ENCODE measurements at places on chromosomes 4 and X.
A peak's percentile ranks its signal among the peaks of the same experiment; 100 is the strongest.

DNA sequence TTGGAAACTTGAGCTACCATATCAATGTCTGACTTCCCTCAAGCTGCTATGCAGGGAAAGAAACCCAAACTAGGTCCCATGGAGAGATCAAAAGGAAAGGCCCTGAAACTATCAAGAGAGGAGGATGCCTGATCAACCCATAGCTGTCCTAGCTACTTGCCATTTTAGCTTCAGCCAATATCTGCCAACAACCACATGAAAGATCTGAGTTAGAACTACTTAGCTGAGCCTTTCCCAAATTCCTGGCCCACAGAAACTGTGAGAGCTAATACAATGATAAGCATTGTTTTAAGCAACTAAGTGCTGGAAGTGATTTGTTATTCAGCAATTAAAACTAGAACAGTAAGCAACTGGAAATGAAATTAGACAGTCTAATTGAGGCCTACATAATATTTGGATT, 6.3 kb upstream of the ARHGEF38 start:
- DNase-seq, result no peak

GRCh38 chrX:134377537-134377936, 82.4 kb upstream of the HPRT1 start:
- DNase-seq, result no peak

GRCh38 chr4:82362565-82362964, 11.2 kb downstream of the HNRNPD start:
- no peak for DNase-seq

- no peak for DNase-seq
Measured at GRCh38 chrX:140949233-140949632, 53.2 kb upstream of the SPANXB1 start.

DNA sequence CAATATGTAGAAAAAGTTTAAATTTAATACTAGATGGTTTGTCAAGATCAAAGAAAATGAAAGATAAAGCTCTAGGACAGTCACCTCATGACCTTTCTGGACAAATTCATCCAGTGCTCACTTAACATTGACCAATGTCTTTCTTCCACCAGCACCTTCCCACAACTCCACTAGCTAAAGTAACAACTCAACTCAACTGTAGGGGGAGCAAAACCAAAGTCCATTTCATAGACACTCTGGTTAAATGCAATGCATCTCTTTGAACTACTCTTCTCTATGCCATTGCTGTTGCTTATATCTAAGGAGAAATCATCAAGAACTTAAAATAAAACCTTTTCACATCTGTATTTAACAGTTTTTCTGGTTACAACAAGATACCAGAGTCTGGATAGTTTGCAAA, 25.1 kb downstream of the UGT2B4 start:
- no peak for DNase-seq

DNA sequence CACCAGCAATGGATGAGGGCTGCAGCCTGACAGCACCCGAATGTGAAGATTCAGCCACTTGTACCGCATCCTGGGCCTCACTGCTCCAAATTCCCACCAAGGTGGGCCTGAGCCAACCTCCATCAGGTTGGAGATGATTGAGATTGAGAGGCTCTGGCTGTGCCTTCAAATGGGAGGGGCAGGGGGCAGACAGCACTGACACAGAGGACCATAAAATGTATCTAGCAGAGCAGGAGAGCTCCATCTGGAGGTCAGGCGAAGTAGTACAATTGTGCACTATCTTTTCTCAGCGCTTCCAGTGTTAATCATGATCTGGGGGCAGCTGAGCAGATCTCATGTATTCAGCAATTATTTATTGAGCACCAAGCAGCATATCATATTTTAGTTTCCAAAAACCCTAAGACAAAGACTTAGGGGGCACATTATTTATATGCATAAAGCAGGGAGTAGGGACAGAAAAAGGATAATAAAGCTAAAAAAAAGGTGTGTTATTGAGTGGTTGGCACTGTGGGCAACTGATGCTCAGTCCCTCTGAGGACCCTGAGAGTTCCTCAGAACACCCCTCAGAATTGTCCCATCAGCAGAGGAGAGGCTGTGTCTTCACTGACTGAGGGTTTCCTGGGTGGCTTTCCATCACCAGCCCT, 31.6 kb upstream of the C1QTNF7 start:
- DNase-seq, result peak; percentile 26

DNA sequence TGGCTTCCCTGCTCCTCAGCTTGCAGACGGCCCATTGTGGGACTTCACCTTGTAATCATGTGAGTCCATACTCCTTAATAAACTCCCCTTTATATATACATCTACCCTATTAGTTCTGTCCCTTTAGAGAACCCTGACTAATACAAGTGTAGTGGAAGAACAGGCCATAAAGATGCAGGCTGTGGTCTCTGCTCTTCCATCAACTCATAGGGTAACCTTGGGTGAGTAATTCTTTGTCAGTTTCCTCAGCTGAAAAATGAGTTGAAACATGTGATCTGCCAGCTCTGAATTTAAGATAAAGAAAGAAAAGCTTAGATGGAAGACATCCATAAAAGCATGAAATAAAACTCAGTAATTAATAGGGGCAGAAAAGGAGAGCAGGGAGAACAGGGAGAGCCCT, 103.6 kb downstream of the ENOX2 start:
- no peak for DNase-seq

DNA sequence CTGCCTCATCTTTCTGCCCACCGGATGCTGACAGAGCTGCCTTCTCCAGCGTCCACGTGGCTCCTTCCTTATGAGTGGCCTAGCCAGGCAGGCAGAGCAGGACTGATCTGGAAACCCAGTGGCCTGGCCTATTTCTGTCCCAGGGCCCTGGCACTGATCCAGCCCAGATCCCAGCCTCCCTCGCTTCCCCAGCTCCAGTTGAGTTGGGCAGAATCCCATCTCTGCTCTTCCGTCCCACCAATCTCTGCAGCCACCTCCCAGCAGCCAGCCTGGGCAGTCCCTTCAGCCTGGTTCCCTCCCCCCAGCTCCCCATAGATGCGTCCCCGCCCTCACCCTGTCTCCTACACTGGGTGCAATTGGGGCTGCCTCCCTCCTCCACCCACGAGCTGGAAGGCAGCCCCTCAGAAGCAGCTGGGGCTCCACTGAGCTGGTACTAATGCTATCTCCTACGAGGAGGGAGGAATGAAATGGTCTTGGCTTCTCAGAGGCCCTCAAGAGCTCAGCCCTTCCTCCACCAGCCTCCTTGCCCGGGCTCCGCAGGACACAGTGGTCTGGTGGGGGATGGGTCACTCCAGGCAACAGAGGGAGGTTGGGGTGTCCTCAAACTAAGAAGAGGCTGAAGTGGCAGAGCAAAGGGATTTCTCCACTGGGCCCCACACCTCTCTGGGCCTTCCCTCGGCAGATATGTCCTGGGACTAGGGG, 94.2 kb downstream of the PJA1 start:
- DNase-seq, result no peak

DNA sequence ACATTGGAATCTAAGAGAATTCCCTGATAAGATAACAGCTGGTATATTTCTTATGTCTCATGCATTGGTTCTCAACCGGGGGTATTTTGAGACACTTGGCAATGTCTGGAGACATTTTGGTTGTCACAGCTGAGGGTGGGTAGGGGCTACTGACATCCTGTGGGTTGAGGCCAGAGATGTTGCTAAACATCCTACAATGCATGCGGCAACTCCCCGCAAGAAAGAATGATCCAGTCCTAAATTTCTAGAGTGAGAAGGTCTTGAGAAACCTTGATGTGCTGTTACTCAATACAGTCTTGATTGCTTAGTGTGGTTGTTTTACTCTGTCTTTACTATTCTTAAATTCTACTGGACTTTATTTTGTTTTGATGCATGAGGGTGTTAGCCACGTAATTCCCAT, 287.2 kb downstream of the FRMPD4 start:
- DNase-seq, result no peak

DNA sequence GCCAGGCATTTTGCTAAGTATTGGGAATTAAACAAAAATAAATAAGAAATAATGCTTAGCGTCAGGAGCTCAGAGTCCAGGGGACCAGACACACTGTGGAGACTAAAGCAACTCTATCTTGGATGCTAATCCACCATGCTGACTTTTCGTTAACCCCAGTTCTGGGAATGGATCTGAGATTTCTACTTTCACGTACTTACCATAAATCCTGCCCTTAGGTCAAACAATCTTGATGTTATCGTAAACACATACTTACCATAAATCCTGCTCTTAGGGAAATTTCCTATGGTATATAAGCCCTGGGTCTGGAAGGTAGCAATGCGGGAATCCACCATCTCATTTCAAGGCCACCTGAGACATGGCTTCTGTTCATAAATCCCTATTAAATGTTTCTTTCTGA, 204.5 kb upstream of the IGFBP7 start:
- DNase-seq, result no peak

DNA sequence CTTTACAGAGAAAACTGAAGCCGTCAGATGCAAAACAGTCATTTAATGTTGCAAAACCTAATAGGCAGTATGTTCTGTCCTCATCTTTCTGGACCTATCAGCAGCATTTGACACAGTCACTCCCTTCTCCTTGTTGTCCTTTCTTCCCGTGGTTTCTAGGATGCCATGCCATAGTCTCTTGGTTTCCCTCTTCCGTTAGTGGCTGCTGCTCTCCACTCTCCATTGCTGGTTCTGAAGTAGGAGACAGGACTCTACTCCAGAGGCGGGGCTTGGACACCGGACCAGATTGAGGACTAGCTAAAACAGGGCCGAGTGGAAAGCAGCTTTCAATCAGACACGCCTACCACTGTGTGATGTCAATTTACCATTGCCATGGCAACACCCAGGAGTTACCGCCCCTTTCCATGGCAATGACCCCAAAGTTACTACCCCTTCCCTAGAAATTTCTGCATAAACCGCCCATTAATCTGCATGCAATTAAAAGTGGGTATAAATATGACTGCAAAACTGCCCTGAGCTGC, 88.8 kb upstream of the CCDC160 start:
- DNase-seq, result no peak

GRCh38 chrX:23554304-23554703, 113.0 kb upstream of the PRDX4 start:
- DNase-seq, result no peak

DNA sequence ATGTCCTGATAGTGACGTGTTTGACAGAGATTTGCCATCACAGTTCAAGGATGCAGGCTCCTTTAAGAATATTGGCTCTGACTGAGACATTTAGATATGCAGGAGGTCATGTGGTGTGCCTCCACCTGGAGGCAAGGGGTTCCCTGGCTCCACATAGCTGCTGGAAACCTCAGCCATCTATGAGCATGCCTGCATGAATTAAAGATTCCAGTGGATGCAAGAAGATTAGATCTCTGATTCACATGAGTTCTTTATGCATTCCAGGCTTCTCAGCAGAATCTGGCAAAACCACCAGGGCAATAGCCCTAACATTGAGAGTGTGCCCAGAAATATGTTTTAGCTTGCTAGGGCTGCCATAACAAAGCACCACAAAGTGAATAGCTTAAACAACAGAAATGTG, 298.5 kb upstream of the AADAT start:
- DNase-seq, result no peak

DNA sequence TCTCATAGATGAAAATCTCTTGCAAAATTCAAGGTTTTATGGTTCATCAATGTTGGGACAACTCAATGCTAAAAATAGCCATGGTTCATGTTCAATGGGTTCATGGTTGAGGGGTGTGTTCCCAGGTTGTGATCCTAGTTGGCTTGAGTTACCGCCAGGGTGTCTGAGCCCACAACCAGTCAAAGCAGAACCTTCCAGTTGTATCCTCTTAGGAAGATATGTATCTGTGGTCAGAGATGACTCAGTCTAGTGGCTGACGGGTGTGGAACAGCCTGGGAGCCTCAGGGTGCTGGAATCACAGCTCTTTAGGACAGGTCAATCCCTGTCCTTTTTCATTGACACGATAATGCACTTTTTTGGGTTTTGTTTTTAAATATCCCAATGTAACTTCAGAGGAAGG, 192.3 kb upstream of the NR3C2 start:
- DNase-seq, result no peak

DNA sequence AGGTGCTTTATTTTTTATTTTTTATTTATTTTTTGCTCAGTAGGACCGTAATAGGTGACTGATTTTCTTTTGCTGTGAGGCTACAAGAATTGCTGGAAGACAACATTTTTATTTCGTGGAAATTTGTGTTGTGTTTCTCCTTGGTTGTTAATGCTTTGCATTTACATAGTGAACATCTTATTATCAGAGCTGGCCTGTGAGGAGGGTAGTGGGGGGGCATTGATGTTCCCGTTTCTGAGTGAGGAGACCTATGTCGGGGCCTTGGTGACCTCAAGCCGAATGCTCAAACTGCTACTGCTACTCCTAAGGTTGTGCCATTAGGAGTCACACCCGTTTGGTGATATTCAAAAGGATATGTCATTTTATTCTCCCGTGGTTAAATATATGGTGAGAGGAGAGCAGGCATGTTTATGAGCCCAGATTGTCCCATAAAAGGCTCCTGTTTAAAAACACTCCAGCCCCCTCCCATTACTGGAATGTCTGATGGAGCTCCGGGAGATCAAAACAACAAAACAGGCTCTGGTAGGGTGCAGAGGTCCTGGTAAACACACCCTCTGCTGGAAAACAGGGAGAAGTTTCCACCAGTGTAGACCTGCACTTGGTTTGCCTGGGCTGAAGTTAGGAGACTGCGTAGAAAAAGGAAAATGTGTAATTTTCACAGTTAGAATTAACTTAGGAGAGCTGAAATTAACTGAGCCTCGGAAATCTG, 5.6 kb downstream of the PDGFRA start:
- no peak for DNase-seq

GRCh38 chrX:44343412-44344141, at the start of gene EFHC2:
Gene EFHC2, minus strand, starts transcription at chrX:44343672. Its CDS starts 84 bp downstream, at chrX:44343588.
- peak; percentile 8 for DNase-seq

DNA sequence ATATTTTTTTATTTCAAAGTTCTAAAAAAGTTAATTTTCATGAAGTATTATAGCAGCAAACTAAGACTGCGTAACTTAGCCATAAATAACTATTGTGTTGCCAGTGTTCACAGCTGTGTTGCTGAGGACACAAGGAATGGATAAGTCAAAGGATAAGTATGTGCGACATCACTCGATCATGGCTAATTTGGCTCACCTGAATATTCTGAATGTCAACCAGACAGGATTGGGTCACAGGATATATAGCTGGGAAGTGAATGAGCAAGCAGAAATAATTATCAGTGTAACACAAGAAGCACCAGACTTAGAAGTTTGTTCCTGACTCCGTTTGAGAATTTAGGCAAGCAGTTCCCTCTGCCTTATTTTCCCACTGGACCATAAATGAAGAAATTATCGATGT, 33.9 kb downstream of the PRDM8 start:
- no peak for DNase-seq

Measured in stimulated activated CD4-positive, alpha-beta T cell treated with anti-CD3 and anti-CD28 coated beads, Interleukin-1b, Interleukin-23, amount 100 ng/mL, for 1 hour (primary cell).